Right ventricle myocardium superior (tissue), 1 donor: ENCODE measurements at places on chromosomes 2 and 18.

- no peak for DNase-seq
Measured at GRCh38 chr2:133264989-133265401, 303.3 kb downstream of the NCKAP5 start.

- peak; percentile 56 for DNase-seq
Measured at GRCh38 chr2:157492189-157492773, 48.4 kb upstream of the CYTIP start.

DNA sequence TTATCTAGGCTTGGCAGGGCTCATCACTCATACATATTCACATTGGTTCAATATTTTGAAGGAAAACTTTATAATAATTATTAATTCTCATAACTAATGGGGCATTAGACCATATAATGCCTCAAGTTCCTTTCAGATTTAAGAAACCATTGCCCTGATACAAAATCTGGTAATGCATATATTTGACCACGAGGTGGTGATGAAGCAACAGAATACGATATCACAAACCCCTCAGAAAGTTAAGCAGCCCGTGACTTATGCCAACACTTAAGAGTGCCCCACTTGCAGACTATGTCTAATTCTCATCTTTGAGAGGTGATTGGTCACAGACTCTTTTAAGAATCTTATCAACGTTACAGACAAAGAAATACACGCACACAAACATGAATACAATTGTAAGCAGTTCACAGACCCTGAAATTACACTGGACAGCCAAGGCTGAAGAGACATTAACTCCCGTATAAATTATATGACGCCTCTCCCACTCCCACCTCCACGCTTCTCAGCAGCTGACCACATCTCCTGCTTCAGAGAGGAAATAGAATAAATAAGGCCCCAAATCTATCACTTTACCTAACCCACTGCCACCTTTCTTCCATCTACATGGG is 20.7 kb upstream of the DNAH6 start:
- DNase-seq = no peak

- DNase-seq = no peak
Measured at GRCh38 chr2:17646081-17646554, 105.6 kb downstream of the VSNL1 start.
